ENCODE measurements at places on chromosomes 3 and 15.

- no peak for DNase-seq
Observed at GRCh38 chr15:70703096-70703878, 60.1 kb downstream of the UACA start.

DNA sequence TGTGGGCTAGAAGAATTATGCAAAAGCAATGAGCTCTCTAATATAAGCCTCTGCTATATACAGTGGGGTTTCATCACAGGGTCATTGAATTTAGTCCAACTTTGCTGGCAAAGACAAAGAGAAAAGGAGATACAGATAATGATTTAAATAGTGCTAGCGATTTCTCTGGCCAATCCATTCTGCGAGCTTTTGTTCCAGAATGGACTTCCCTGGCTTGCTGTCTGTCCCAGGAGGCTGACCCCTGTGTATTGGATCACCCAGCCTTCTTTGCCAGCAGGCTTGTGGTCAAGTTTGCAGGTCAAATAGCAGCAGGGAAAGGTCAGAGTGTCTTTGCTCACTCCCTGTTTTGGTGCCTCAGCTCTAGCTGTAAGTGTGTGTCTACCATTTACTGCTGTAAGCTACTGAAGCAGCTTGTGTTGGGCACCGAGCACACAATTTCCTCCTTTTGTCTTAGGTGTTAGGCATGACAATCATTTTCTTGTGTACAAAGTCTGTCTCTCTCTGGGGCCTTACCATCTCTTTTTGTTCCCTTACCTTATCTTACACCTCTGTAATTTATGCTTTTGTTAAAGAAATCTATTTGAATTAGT is 55.7 kb downstream of the UNC13C start:
- DNase-seq = no peak

DNA sequence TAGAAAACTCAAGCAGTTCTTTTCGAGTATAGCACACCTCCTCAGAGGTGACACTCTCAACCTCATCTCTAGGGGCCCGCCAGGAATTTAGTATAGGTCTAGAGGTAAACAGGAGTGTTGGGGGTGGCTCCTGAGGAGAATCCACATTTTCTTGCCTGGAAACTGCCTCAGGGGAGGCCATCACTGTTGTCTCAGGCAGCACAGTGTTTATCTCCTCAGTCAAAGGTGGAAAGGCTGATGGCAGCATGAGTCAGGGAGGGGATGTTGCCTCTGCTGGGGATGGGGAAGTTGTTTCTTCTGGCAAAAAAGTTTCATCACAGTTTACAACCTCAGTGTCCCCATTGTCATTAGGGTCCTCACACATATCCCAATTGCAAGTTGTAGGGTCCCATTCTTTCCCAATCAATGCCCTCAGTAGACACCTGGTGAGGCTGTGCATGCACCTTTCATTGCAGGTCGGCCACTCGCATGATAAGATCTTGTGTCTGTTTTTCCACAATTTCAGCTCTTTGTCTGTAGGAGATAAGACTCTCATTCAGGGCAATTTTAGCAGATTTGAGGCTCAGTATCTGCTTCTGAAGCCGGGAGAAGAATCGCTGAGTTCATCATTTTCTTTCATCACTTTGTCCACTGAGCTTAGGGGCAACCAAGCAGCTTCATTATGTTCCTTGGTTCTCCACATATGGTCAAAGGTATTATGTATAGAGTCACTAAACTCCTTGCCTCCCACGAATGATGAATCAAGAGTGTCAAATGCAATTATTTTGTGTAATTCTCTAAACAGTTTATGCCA is 25.8 kb downstream of the NAALADL2 start:
- no peak for DNase-seq

DNA sequence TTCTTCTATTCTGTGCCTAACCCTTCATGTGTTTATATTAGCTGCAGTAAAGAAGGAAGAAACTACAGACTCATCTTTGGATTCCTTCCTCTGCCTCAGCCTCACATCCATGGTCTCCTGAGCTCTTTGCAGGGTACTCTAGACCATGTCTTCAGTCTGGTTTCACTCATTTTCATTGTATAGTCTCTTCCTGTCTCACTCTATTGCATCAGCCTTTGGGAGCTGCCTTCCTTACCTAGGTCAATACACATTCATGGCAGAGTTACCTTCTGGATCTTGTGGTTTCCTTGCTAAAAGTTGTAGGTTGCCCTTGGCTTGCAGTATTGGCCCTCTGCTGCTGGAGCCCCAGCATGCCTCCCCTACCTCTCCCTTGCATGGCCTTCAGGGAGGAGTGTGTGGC is 31.5 kb upstream of the SCAANT1 start:
- DNase-seq = no peak

DNA sequence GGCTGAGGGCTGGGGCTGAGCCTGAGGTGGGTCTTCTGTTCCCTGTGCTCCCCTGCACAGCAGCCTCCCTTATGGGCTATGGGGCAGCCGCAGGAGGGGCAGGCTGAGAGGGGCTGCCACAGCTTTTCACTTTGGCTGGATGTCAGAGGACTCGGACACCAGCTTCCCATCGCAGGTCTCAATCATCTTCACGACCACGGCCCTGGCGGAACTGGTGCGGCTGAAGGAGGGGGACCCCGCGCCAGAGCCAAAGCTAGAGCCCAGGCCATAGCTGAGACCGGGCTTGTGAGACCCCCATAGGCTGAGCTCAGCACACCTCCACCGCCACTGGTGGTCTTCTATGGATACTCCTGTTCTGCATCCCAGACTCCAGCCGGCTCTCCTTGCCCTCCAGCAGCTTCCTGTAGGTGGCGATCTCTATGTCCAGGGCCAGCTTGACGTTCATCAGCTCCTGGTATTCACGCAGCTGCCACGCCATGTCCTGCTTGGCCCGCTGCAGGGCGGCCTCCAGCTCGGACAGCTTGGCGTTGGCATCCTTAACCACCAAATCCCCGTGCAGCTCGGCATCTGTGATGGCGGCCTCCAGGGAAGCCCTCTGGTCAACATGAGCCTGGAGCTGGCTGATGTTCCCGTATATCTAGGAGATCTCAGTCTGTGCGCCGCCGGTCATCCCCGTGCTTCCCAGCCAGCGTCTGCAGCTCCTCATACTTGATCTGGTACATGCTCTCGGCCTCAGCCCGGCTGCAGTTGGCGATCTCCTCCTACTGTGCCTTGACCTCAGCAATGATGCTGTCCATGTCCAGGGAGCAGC is 181.7 kb upstream of the SYNPR start:
- DNase-seq = no peak

- DNase-seq = no peak
Observed at GRCh38 chr3:172277151-172277652, 171.1 kb downstream of the GHSR start.

DNA sequence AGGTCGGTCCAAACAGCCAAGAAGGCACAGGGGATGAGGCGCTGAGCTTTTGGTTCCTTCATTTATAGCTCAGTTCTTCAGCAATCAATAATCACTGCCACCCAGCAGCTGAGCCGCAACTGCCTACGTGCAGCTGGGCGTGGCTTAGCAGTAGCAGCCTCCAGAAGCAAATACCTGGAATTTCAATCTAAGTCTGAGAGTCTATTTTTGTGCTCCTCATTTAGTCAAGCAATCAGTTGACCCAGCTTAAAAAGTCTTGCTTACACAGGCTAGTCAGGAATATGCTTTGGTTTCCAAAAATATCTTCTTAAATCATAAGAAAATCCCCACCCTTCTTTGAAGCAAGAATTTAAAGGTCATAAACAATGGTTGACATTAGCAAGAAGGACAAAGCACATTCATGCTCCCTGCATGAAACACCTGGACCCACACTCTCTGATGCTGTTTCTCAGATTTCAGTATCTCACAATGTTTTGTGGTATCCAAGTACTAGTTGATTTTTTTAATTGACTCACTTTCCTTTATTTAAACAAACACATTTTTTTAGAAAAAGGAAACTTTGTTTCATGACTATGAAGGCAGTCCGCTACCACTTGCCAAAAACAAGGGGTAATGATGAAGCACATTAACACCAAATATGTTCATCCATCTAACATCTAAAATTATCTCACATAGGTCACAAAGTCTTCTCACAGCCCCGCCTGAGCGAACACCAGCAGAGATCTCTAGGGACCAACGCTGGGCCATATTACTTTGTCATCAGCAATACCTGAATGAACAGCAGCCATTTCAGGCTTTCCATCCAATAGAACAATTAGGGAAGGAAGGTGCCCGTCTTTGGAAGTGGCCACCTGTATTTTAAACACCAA is 106.1 kb downstream of the OXNAD1 start:
- no peak for DNase-seq

- DNase-seq = no peak
Observed at GRCh38 chr15:100918690-100919480, at the start of gene LRRK1. Gene LRRK1, plus strand, starts transcription at chr15:100919357. Its CDS starts 5,276 bp downstream, at chr15:100924633.

GRCh38 chr3:49972656-49973055 is 32.7 kb downstream of the RBM6 start:
- DNase-seq = no peak
